ENCODE measurements at places on chromosomes 2 and 18.

DNA sequence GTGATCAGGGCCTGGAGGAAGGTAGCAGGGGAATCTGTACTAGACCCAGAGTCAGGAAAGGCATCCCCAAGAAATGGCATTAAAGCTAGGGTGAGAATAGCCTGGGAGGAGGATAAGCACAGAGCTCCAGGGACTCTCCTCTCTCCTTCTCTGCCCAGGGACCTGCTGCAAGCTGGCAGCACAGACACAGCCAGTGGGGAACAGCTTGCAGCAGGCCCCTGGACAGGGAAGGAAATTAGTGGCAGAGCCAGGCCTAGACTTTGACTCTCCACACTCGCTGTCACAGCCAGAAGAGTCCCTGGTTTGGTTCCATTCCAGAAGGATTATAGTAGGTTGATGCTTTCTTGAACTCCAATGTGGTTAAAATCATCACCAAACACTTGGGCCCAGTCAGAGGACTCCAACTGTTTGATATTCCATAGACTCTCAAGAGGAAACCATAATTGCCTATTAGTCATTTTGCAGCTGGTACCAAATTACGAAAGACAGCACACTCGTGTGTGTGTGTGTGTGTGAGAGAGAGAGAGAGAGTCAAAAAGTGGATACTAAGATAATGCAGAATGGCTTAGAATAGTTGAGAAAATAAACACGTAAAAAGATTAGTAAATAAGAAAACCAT lies 95.5 kb upstream of the ATP8B1 start:
- DNase-seq = no peak

- no peak for DNase-seq
Measured at GRCh38 chr2:17628349-17629261, 88.1 kb downstream of the VSNL1 start.

GRCh38 chr2:162928356-162928755 lies 89.8 kb upstream of the KCNH7 start:
- DNase-seq = no peak

GRCh38 chr2:64063454-64063853 lies 44.2 kb upstream of the VPS54 start:
- no peak for DNase-seq

DNA sequence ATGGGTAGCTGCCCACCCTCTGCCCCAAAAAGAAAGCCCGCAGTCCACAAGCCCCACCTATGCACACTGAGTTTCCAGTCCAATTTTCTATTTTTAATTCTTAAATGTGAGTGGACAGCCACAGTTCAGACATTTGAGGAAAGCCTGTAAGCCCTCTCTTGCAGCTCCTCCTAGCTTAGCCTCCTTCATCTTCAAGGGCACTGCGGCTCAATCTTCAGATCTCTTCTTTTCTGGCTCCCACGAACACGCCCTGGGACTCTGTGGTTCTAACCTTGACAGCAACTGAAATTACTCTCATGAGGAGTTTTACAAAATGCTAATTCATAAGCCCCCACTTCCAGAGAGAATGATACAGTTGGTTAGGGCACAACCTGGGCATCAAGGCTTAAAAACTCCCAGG lies 144.0 kb downstream of the MSH2 start:
- no peak for DNase-seq

DNA sequence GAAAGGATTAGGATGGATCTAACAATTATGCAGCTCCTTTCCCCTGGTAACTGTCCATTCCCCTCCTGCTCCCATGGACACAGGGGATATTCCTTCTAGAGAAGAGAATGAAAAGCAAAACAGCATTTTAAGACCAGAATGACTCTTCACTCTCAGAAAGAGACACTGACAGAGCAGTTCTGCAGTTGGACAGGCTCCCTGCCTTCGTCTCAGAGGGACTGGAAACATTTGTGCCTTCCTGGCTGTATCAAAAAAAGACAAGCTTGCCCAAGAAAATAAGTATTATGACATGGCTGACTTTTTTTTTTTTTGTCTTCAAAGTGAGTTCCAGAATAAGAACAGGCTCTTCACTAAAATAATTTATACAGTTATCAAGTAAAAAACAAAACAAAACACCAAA lies 9.5 kb downstream of the PID1 start:
- DNase-seq = no peak
